ENCODE measurements at places on chromosomes 3 and 15.

DNA sequence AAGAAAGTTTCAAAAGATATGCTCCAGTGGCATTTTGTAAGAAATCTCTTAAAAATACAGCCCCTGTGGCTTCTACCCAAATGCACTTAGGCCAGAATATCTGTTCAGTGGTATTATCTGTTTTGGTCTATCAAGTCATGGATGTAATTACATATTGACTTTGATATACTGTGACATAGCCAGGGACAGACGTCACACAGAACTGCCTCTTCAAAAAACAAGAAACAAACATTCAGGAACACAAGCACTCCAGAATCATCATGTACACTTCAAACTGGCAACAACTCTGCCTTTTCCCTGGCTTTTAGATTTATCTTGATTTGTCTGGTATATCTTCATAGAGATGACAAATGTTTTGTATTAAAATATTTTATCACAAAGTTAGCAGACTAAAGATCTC lies 240.3 kb downstream of the IL5RA start:
- no peak for DNase-seq

DNA sequence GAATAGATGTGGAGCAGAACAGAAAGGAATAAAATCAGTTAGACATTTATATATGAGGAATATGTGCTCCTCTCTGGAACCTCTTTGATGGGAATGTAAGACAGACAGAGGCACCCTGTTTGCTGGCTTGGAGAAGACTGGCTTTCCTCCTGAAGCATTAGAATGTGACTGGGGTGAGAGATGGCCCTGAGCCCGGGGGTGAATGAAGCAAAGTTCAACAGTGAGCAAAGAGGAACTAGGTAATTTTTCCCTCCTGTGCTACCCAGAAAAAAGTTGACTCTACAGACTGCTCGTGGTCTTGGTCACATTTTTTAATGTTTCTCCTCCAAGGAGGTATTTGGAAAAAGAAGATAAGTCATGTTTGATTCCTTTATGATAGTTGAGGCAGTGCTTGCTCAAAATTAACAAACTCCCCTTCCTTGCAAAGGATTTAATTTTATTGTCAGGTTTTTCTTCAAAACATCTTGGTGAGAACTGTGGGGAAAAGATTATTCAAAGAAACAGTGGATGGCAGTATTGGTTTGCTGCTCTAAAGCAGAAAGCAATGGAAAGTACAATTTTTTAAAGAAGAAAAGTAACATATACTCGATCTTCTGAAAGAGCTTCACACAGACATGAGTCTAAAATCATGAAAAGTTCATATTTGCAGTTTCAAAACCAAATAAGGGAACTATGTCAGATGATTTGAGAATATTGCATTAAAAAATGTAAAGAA lies 370.4 kb upstream of the CDIN1 start:
- no peak for DNase-seq

DNA sequence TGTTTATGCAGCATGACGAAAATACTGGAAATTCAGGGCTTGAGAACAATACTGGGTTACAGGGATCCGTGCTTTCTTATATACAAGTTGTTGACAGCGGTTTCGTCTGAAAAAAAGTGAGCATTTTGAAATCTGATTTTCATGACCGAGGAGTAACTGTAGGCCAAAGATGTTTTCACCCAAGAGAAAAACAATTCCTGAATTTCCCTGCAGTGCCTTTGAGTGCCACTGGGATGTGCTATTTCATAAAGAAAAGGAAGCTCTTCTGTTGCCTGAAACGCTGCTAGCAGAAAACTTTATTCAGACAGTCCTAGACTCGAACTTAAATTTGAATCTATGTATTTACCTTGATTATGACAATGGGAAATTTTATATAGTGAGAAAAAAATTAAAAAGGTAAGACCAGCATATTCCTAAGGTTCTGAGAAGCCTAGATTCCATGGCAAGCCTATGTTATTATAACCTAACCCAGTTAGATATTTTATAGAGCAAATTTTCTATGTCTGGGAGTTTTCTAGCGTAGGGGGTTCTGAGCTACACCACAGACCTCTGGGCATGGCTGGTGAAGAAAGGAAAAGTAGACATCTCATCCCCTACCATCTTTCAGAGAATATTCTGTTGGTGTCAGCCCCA lies 30.2 kb downstream of the KCNAB1 start:
- no peak for DNase-seq

DNA sequence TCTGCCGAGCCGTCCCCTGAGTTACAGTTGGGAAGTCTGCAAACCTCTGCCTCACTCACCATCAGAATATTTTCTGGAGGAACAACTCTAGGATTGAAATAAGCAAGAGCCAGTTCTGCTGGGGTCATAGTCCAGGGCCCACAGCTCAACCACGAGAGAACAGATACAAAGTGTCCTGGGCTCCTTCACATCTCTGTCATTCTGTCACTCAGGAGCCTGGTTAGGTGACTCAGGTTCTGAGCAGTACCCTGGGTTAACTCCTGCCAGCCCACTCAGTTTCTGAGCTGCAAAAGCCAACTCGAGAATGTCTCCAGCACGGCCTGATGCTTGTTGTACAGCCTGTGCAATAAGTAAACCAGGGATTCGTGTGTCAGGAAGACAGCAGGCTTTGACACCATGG lies 155.7 kb downstream of the SLCO3A1 start:
- DNase-seq: no peak

GRCh38 chr3:10666621-10667020 lies 149.4 kb upstream of the SLC6A11 start:
- DNase-seq: no peak
